K562 (cell line): ENCODE measurements at places on chromosomes 5 and 9.

DNA sequence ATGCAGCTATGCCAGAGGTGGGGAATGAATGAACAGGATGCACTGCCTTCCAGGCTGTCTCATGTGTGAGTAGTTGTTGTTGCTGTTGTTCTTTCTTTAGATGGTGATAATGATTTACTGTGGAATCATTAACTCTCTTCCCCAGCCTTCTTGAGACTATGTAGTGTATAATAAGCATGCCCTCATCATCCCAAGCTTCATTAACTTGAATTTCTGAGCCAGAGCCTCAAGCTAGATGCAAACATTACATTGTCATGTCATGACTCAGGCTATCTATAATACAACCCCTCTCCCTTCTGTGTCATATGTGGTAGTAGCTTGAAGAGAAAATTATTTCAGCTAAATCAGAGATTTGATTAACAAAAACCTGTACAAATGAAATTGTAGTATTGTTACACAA lies 10.0 kb upstream of the ADAMTSL1 start:
- DNase-seq: no peak

GRCh38 chr9:131667576-131667975 lies 72.3 kb downstream of the RAPGEF1 start:
- DNase-seq: no peak

GRCh38 chr5:136210259-136210658 lies 17.3 kb upstream of the SMIM32 start:
- DNase-seq: no peak

- no peak for DNase-seq
Observed at GRCh38 chr9:13163946-13164345, 115.5 kb downstream of the MPDZ start.
